ENCODE measurements at places on chromosomes 4 and X. TPM values are rescaled to one million over a fixed set of nuclear protein-coding genes. Genes with fewer than 3 reads are reported as not detected.

The NALF2 gene
- total RNA-seq, result not detected

The HEPH gene
- total RNA-seq, result not detected

The DNAAF6 gene
- not detected for total RNA-seq

The ASB9 gene
- total RNA-seq, result 25.4 TPM

The PHKA2 gene
- total RNA-seq, result 16.5 TPM

The FDCSP gene
- not detected for total RNA-seq

The CXCL6 gene
- total RNA-seq, result not detected

The HOPX gene
- not detected for total RNA-seq

The ABHD18 gene
- 5.7 TPM for total RNA-seq

The SMIM9 gene
- total RNA-seq, result not detected

The CETN2 gene
- 135 TPM for total RNA-seq

The SMR3B gene
- total RNA-seq, result not detected

The DSPP gene
- total RNA-seq, result not detected

The F9 gene
- not detected for total RNA-seq

The ZC4H2 gene
- total RNA-seq, result 7.3 TPM

The AVPR2 gene
- total RNA-seq, result 2.6 TPM

The PRSS12 gene
- total RNA-seq, result 3.0 TPM

The TLR1 gene
- total RNA-seq, result 0.60 TPM

The MAGEC2 gene
- total RNA-seq, result not detected

The CTAG1B gene
- not detected for total RNA-seq

The SERTM2 gene
- total RNA-seq, result not detected

The C4orf51 gene
- total RNA-seq, result not detected

The TRAM1L1 gene
- not detected for total RNA-seq

The NUP62CL gene
- total RNA-seq, result 3.8 TPM

The TLR3 gene
- total RNA-seq, result 4.4 TPM

The PPP2R2C gene
- total RNA-seq, result 10.6 TPM

The HTT gene
- 17.0 TPM for total RNA-seq

The VCX2 gene
- total RNA-seq, result not detected

The FRMD7 gene
- not detected for total RNA-seq

The FRAS1 gene
- 0.81 TPM for total RNA-seq

The CSN1S1 gene
- total RNA-seq, result not detected

The STPG2 gene
- 0.19 TPM for total RNA-seq

The BLTP1 gene
- 21.4 TPM for total RNA-seq

The NHSL2 gene
- total RNA-seq, result not detected

The NOX1 gene
- total RNA-seq, result not detected

The GAR1 gene
- 6.3 TPM for total RNA-seq

The CFAP299 gene
- 3.8 TPM for total RNA-seq

The ENAM gene
- total RNA-seq, result not detected

The POF1B gene
- not detected for total RNA-seq

The ZFP42 gene
- total RNA-seq, result 0.03 TPM

The ZNF711 gene
- not detected for total RNA-seq

The NLGN4X gene
- total RNA-seq, result 1.5 TPM

The GUCY1A1 gene
- 0.05 TPM for total RNA-seq
